ENCODE measurements at places on chromosomes 2 and 18.

DNA sequence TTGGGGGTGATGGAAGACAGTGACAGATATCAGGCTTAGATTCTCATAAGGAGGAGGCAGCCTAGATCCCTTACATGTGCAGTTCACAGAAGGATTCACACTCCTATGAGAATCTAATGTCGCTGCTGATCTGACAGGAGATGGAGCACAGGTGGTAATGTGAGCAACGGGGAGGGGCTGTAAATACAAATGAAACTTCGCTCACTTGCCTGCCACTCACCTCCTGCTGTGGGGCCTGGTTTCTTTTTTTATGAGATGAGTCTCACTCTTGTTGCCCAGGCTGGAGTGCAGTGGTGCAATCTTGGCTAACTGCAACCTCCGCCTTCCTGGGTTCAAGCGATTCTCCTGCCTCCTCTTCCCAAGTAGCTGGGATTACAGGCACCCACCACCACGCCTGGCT, 258.6 kb downstream of the EN1 start:
- no peak for DNase-seq

GRCh38 chr18:59453468-59453961, 94.5 kb upstream of the LMAN1 start:
- no peak for DNase-seq

GRCh38 chr2:37711308-37711731, 39.9 kb upstream of the CDC42EP3 start:
- no peak for DNase-seq

DNA sequence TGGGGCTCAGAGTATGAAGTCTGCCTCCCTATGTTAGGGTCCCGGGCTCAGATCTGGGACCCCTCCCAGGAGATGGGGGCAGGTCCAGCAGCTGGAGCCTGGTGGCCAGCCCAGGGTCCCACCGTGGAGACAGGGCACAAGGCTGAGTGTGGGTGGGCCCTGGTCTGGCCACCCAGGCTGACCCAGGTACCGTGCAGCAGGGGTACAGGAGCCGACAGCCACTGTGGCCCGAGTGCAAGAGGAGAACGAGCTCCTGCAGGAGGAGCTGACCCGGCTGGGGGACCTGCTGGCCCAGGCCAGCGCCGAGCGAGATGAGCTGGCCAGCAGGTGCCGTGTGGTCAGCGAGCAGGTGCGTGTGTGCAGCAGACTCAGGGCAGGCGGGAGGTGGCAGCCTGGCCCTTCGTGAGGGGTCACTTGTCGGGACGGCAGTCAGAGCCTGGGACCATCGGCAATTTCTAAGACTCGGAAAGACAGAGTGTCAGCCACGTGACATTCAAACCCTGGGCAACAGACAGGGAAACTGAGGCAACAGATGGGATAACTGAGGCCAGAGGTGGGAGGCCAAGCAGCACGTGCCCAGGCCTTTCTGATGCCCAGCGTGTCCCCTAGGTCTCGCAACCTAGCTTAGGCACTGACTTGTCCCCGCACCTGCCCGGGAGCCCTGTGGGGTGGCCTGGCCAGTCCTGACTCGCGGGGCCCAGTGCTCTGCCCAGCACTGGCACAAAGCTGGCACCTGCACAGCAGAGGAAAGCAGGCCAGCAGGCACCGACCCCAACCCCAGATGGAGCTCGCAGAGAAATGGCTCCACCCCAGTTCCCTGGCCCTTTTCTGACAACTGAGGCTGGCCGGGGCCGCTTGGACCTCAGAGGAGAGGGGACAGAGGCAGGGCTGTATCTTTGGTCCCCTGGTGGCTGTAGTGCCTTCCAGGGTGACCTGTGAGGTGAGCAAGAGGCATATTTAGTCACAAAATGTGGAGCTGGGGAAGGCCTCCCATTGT, 13.9 kb downstream of the CROCC2 start:
- no peak for DNase-seq

- DNase-seq, result peak; percentile 21
These were observed 65.4 kb downstream of the LRRFIP1 start for GRCh38 chr2:237692601-237693290.

DNA sequence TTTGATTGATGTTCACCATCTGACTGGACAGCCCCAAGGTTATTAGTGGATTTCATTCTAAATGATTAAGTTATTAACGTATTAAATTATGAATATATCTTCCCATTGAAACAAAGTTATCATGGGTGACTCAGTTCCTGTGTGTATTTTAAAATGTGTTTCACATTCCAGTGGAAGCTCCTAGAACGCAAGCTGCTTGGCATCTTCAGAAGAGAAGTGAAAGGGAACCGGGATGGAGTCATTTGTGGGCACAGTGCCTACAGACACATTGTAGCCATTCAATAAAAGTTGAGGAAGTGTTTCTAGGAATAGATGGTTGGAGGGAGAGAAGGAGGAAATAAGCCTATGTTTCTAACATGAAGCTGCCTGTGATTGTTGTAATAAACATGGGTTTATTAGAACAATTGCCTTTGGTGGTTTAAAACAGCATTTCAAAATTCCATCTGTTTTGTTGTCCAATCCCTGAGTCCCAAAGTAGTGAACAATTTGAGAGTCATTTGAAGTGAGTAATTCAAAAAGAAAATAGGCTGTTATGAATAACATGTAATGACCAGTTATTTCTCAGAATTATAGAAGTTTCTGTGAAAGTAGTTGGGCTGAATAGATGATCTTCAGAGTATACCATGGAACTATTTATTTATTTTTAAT, 143.5 kb downstream of the PKP4 start:
- DNase-seq, result no peak

DNA sequence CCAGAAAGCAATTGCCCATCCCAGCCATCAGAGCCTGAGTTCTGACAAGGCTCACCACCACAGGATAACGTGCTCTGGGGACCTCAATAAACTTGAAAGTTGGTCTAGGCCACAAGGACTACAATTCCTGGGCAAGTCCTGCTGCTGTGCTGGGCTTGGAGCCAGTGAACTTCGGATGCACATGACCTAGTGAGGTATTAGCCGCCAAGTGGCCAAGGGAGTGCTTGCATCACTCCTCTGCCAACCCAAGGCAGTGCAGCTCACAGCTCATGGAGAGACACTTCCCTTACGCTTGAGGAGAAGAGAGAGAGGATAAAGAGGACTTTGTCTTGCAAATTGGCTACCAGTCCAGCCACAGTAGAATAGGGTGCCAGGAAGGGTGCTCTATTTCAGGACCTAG, 219.6 kb downstream of the MBD2 start:
- DNase-seq, result no peak

DNA sequence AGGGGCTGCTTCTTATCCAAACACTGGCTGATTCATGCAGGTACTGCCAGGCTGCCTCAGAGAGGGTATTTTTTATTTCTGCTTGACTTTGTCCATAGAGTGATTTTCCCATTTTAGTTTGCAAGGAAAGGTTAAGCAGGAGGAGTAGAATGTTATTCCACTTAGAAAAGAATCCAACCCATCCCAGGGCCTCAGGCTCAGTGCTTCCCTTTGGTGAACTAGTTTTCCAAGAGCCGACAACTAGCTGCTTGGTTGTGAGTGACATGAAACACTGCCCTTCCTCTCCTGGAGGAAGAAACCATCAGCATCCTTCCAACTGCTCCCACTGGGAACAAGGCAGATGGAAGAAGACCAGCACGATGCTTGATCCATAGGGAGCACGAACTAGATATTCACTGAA, 58.5 kb downstream of the BCL2 start:
- DNase-seq, result no peak

- no peak for DNase-seq
These were observed 150.4 kb upstream of the SLC1A4 start for GRCh38 chr2:64838817-64839216.

- DNase-seq, result no peak
These were observed 179.4 kb upstream of the ZFP36L2 start for GRCh38 chr2:43405829-43406228.

- DNase-seq, result no peak
These were observed 28.1 kb downstream of the ASAP2 start for GRCh38 chr2:9234680-9235146.

GRCh38 chr2:59871830-59872229, 681.6 kb downstream of the BCL11A start:
- no peak for DNase-seq

DNA sequence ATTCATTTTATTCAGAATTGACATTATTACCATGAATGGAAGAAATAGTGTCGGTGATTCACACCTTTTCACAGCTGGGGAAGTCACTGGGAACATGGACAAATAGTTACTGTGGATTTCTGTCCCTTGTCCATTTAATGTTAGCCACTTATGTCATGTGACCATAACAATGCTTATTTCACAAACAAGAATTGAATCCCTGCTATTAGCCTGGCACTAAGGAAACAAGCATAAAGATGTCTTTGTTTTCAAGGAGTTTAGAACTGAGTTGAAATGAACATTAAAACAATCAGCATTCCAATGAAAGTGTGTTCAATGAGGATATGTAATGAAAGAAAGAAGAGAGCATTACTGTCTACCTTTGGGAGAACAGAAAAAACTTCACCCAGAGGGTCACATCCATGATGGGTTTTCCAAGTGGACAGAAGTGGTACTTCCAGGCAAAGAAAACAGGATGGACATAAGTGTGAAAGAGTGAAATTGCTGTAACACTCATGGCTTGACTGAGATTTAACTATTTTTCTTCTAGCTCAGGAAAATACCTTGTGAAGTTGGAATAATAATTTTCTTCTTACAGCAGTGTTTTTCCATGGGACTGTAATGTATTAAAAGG, 324.5 kb upstream of the UBE2E3 start:
- DNase-seq, result no peak

- DNase-seq, result no peak
These were observed 321.5 kb downstream of the RND3 start for GRCh38 chr2:150165988-150166312.

GRCh38 chr18:69968039-69968438, 20.4 kb upstream of the CD226 start:
- no peak for DNase-seq

GRCh38 chr2:229060147-229060546, 210.9 kb downstream of the PID1 start:
- DNase-seq, result no peak

DNA sequence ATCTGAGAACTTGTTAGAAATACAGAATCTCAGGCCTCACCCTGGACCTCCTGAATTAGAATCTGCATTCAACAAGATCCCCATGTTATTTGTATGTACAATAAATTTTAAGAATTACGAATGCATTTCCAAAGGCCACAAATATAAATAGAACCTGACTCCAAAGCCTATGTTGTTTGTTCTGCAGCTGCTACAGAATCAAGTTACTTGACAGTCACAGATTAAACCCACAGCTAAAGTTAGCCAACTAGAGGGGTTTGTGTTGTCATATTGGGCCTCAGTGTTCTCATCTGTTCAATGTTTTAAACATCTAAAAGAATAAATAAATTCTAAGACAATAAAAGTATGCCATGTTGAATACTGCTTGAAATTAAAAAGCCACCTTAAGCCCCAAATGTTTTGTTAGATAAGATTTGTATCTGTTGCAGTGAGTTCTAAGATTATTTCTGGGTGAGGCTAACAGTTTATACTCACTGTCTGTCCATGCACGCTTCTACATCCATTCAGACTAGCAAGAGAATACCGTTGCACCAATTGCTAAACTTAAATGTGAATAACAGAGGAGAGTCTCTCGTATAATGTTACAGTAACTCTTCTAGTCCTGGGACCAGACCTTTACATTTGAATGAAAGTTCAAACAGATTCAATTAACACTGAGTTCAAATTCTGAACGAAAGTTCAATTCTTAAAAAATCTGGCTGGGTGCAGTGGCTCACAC, 200.4 kb downstream of the MEMO1 start:
- DNase-seq, result no peak

- DNase-seq, result no peak
These were observed 39.4 kb upstream of the GPAT2 start for GRCh38 chr2:96074156-96074555.

GRCh38 chr2:23756593-23757292, 170.2 kb downstream of the ATAD2B start:
- DNase-seq, result no peak

- DNase-seq, result no peak
These were observed 127.8 kb downstream of the ARHGAP28 start for GRCh38 chr18:6857300-6857699.

DNA sequence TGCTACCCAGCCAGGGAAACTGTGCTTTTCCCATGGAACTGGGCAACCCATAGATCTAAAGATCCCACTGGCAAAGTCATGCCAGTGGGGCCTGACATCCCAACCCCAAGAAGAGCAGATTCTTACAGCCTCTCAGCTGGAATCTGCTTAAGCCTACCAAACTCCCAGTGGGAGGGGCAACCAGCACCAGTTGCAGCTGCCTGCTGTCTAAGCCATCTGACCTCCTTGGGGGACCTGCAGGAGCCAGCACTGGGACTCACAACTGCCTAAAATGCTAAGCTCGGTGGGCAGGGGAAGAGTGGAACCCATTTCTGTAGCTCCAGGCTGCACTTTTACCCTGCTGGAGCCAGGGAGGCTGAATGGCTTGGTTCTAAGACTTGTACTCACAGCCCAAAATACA, 770.7 kb upstream of the SLC8A1 start:
- no peak for DNase-seq

DNA sequence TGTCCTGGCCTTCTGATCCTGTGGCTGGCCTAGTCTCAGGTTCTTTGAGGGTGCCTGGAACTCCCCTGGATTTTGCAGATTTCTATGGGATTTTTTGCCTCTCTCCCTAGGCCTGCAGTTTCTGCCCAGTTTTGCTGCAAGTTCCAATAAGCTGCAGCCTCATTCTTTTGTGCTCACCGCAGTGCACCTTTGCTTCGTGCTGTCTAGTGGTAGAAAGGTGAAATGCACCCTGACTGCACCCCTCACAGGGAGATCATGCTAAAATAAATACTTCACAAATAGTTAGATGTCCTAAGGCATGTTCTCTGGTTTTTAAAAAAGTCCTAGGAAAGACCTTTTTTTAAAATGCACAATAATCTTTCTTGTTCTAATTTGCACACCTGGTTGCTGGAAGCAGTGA, 72.5 kb downstream of the GNAL start:
- no peak for DNase-seq

GRCh38 chr18:42801706-42802105, 313.8 kb downstream of the RIT2 start:
- DNase-seq, result no peak

DNA sequence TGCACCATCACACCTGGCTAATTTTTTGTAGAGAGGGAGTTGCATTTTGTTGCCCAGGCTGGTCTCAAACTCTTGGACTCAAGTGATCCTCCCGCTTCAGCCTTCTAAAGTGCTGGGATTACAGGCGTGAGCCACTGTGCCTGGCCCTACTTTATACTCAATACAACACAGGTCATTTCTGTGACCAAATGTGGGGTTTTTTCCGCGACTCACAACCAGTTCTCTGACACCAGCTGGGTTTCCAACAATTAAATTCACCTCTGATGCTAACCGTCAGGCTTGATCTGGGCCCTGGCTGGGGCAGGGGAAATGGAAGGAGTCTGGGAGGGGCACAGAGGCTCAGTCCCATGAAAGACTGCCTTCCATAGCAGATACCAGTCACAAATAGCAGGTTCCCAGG, 64.8 kb upstream of the MCFD2 start:
- DNase-seq, result no peak

GRCh38 chr18:49814147-49814499, 790 bp upstream of the ACAA2 start:
- DNase-seq, result peak; percentile 67

GRCh38 chr2:67876176-67876575, 186.6 kb downstream of the C1D start:
- no peak for DNase-seq

GRCh38 chr2:42935692-42936671, 143.6 kb upstream of the HAAO start:
- DNase-seq, result no peak

- DNase-seq, result no peak
These were observed 976.8 kb upstream of the CRIM1 start for GRCh38 chr2:35378791-35379190.

Data from NCI-H526 treated with DMSO at 0.1 percent for 48 hours (cell line).